ENCODE measurements at places on chromosomes 3 and 15. TPM values are rescaled to one million over a fixed set of nuclear protein-coding genes. Genes with fewer than 3 reads are reported as not detected.

DNA sequence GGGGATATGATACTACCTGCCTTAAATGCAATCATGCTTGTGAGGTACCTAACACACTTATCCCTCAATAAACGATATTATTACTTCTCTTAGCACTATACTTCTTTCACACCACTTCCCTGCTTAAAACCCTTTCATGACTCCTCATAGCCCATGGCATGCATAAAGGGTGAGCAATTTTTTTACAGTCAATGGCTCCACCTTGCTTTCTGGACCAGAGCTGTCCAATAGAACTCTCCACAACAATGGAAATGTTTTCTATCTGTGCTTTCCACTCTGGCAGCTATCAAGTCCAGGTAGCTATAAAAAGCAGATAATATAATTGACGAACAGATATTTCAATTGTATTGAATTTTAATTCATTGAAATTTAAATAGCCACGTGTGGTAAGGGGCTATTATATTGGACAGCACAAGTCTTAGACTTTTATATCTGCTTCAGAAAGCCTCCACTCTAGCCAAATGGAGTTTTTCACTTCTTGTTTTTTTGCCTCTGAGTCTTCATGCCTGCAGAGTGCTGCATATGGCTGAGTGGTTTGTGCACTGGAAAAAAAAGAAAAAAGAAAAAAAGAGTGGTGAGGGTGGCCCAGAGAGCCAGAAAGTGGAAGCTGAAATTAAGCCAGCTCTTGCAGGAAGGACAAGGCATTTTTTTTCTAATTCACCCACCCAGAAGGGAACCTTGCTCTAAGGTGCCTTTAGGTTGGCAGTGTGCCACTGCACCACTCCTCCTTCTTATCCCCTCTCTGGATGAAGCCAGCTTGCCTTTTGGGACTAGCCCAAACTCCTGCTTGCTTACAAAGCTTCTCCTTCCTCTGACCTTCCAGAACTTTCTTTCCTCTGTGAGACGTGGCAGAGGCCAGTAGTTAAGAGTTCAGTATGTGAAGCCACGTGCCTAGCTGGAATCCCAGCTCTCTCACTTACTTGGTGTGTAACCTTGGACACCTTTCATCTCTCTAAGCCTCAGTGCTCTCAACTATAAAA is 239.0 kb upstream of the LRTM1 start:
- no peak for DNase-seq

DNA sequence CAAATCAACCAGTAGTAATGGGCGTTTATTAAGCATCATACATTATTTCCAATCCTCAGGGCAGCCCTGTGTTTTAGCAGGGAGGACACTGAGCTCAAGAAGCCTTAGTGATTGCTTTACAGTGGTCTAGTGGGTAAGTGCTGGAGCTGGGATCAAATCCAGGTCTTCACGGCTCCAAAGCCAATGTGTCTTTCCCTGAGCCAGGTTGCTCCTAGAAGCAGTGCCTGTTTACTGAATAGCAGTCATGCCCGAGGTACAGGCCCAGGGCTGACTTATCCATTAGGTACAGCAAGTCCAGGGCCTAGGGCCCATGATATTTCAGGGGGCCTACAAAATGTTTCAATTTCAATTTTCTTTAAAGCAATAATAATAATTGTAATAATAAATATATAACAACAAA is 9.6 kb upstream of the SMAD6 start:
- no peak for DNase-seq

- DNase-seq, result no peak
Measured at GRCh38 chr3:46097691-46098241, 70.5 kb upstream of the XCR1 start.

DNA sequence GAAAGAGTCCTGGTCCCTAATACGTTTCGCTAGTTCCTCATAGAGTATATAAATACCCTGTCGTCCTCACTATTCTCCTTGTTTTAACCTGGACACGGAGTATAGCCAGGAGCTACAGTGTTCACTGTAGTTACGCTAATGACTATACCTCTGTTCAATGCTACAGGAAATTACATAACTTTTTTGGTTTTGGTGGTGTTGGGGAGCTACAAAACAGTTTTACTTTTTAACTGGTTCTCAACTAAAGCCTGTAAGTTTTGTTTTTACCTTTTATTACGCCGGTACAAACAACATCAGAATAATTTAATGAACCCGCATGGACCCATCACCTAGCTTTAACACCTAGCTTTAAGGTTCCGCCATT is 1.5 kb downstream of the LMLN start:
- DNase-seq, result no peak

DNA sequence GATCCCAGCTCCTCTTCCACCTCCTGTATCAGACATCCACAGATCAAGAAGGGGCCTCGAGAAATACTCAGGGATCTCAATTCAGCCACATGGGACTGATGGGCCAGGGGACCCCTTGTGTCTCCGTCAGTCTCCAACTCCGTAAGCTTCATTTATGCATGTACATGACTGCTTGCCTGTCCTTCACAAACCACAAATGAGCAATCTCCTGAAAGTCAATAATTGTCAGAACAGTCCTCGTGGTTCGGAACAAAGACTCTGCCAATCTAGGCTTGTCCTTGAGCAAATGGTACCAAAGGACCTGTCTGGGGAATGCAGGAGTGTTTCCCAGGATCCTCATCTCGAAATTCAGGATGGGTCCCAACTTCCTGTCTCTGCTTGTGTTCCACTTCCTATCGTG is 20.8 kb downstream of the SLC12A8 start:
- DNase-seq, result no peak

DNA sequence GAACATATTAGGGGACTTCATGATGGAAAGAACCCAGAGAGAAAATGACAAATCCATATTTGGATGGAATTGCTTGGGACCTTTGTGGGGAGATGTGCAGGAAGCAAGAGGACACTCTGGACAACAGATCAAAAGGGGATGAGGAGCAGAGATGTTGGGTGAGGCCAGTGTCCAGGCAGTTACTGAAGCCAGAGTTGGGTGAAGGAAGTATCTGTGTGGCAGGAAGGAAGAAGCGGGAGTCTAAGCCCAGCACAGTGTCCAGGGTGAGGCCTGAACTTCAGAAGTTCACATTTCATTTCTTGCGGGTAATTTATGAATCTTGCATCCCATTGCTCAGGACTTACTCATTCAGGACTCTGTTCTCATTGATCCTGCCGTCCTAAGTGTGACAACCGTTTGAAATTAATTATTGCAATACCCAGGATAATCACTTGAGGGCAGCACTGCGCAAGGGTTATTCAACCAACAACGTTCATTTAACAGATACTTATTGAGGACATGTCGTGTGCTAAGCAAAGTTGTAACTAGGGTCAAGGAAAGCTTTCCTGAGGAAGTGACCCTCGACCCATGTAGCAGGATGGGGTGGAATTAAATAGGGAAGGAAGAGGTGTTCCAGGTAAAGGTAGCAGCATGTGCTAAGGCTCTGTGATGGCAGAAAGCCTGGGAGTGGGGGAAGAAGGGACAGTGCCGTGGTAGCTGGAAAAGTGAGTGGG is 61.3 kb upstream of the CMTM8 start:
- no peak for DNase-seq

DNA sequence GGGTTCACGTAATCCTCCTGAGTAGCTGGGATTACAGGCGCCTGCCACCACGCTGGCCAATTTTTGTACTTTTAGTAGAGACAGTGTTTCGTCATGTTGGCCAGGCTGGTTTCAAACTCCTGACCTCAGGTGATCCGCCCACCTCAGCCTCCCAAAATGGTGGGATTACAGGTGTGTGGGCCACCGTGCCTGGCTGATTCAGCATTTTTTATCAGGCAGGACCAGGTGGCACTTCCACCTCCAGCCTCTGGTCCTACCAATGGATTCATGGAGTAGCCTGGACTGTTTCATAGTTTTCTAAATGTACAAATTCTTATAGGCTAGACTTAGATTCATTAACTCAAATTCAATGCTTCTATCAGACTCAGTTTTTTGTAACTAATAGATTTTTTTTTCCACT is 9.4 kb downstream of the VHL start:
- no peak for DNase-seq

GRCh38 chr3:105806359-105806758 is 62.5 kb downstream of the CBLB start:
- no peak for DNase-seq

DNA sequence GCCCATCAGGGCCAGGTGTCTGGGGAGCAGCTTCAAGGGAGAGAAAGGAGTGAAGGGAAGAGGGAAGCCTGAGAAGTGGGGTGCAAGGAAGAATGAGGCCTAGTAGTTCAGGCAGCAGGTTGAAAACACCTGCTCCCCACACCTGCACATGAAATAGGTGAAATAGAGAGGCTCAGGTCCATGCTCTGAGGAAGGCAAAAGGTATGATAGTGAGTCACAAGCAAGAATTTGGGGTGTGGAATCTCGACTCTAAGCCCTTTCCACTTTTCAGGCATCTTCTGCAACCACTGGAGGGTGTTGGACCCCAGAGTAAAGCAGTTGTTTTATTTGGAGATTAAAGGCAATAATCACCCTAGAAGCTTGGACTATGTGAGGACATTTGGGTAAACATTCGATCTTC is 157.5 kb downstream of the CTNNB1 start:
- DNase-seq, result no peak

- DNase-seq, result no peak
Measured at GRCh38 chr15:85623315-85624049, 171.2 kb downstream of the KLHL25 start.

DNA sequence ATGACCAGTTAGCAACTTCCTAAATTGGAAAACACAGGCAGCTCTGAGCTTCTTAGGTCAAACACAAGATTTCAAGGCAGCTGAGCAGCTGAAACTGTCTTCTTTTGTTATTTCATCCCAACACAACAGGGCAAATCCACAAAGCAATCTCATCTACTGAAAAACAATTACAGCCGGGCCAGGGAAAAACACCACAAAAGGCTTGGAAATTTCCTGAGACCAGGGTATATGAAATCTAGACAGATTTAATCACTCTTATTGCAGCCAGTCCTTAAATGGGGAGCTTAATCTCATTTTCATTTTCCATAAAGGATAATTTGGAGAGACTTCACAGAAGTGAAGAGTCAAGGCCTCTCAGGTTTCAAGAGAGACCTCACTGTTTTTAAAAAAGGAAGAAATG is 181.8 kb downstream of the SSR3 start:
- no peak for DNase-seq

DNA sequence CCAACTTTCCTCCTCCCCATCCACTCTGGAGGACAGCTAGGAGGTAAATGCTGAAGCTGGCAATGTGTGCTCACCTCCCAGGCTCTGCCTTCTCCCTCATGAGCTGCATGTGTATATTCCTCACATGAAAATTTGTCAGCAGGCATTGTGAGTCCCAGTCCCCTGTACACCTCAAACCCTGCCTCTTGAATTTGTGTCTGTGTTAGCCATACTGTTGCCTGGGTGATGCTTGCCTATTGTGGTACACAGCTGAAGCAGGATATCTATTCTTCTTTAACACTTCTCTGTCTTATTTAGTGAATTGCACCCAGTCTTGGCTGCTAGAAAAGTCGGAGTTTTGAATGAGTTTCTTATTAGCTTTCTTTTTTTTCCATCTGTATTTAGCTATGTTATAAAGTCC is 586.0 kb upstream of the TGFBR2 start:
- DNase-seq, result no peak

DNA sequence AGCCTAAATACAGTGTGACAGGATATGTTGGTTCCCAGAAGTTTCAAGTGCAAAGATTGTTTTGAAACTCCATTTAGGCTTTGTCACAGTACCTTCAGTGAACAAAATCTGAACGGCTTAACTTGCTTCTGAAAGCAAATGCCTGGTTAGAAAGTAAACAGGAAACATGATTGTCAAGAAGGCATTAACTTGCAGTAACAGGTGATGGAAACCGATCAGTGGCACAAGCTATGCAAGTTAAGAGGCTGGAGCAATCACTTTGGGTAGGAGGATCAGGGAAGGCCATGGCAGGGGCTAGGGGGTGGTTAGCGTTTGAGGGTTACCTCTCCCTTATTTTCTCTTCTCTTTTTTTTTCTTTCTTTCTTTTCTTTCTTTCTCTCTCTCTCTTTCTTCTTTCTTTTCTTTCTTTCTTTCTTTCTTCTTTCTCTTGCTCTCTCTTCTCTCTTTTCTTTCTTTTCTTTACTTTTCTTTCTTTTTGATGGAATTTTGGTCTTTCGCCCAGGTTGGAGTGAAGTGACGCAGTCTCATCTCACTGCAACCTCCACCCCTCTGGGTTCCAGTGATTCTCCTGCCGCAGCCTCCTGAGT is 2.4 kb downstream of the HYKK start:
- no peak for DNase-seq

DNA sequence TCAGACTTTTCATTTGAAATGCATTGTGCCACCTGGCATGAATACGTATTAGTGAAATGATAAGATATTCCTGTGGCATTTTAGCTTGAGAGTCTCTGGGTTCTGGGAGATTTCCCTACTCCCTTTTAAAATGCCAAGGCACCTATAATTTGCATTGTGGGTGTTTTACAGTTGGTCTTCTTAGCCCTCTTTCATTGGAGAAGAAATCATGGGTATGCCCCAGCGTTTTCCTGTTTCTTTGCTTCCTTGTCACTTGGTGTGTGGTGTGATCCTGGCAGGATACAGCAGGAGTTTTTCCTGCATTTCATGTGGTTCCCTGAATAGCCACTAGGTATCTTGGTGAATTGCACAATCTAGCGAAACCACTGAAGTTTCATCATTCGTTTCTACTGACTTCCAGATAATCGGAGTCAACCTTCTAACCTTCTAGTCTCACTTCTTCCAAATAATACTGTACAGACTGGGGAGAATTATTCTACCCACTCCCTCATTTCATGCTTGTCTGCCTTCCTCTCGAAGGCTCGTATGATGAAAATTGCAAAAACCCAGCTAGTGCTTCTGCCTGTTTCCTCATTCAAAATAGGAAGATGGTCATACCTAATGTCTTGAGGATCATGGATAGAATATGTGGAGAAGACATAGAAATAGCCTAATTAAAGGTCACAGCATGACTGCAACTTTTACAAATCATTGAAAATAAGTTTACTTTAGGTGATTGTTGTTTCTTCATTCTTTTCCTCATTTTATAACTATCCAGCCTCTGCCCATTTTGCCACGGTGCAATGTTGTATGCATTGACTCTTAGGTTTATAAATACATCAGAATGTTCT is 2.6 kb downstream of the BHLHE40 start:
- no peak for DNase-seq

DNA sequence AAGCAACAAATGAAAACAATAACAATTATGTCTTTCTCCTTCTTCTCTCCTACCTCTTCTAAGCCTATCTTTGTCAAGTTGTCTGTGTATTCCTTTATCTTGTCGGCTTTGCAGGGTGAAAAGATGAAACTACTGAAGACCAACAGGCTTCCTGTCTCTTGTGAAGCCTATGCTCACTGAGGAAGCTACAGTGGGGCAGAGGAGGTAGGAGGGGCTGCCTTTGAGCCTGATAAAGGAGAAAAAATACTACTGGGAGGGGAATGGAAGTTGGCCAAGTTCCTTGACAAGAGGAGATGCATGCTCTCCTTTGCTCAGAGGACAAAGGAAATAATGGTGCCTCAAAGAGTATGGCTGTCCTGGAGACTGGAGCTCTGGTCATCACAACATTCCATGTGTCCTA is 92.0 kb downstream of the IGSF11 start:
- no peak for DNase-seq

Gene TTC21A
- 9.8 TPM for total RNA-seq

Gene SYNPR
- total RNA-seq, result 2.3 TPM

Gene UBAP1L
- total RNA-seq, result 2.6 TPM

Gene DUOXA1
- 9.4 TPM for total RNA-seq

Gene CFAP91
- 2.1 TPM for total RNA-seq

Gene CLN6
- total RNA-seq, result 43.0 TPM

Gene ISLR2
- total RNA-seq, result 0.59 TPM

Gene LSG1
- 43.8 TPM for total RNA-seq

Gene GRM2
- 0.58 TPM for total RNA-seq

Gene TICRR
- 8.8 TPM for total RNA-seq

Gene GRM7
- total RNA-seq, result 10.8 TPM

Gene FBXW12
- total RNA-seq, result not detected

Gene FILIP1L
- 30.6 TPM for total RNA-seq

Data from type B pancreatic cell (in vitro differentiated cells).